ENCODE measurements at places on chromosomes 4 and X.

DNA sequence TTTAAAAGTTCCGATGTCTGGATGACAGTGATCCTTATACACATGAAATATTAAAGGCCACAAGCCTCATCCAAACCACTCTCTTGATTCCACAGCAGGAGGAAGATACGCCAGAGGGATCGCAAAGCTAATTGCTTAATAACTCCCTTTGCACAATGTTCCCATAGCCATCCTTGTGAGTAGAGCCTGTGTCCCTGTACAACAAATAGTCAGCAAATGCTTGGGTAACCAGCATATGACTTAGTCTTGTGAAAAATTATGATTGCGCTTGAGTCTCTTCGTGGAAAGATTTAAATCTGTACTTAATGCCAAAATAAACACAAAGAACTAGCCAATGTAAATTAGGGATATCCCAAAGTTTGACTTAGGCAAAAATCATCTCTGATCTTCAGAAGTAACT is 31.5 kb downstream of the SLC9A7 start:
- DNase-seq, result no peak

DNA sequence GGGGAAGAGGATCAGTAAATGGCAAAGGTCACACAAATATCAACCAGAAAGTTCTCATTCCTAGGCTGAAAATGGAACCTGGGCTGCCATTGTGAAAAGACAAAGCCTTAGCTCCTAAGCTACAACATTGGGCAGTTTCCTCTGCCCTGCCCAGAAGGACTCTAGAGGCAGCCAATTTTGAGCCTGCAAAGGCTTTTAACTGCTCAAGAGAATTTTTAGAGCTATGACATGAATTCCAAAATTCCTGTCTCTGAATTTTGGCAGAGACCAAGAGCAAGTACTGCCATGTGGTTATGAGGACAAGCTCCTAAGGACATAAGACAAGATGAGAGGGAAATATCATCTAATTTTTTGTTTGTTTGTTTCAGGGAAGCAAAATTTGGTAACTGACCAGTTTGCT is 29.6 kb upstream of the IGFBP7 start:
- no peak for DNase-seq

GRCh38 chr4:25797136-25797535 is 65.7 kb downstream of the SEL1L3 start:
- DNase-seq, result no peak

GRCh38 chr4:61824454-61824853 is 624.3 kb downstream of the ADGRL3 start:
- DNase-seq, result no peak

- no peak for DNase-seq
Measured at GRCh38 chr4:185672151-185672550, 136.8 kb upstream of the PDLIM3 start.

- DNase-seq, result no peak
Measured at GRCh38 chr4:185520119-185520518, 15.2 kb downstream of the PDLIM3 start.

DNA sequence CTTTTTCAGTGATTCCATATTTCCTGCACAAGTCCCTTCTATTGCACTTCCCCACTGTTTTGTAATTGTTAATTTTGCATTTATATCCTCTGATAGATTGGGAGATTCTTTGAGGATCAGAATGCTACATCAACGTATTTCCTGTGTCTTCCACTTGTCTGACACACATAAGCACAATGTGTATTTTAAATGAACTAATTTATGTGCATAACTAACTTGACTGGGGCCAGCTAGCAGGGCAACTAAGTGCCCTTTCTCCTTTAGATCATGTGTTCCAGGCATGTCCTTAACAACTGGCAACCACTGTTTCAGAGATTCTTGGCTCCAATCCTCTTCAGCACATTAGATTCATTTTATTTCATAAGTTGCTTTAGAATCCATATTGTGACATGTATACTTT is 15.7 kb upstream of the UCP1 start:
- DNase-seq, result no peak

DNA sequence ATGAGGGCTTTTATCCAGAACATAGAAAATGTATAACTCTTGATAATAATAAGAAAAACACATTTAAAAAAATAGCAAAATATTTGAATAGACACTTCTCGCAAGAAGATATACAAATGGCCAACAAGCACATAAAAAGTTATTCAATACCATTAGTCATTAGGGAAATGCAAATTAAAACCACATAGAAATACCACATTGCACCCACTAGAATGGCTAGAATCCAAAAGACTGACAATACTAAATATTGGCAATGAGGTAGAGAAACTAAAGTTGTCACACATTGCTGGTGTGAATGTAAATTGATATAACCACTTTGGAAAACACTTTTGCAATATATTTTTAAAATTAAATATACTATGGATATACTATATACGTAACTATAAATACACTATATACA is 754.3 kb upstream of the MAGEB2 start:
- no peak for DNase-seq

DNA sequence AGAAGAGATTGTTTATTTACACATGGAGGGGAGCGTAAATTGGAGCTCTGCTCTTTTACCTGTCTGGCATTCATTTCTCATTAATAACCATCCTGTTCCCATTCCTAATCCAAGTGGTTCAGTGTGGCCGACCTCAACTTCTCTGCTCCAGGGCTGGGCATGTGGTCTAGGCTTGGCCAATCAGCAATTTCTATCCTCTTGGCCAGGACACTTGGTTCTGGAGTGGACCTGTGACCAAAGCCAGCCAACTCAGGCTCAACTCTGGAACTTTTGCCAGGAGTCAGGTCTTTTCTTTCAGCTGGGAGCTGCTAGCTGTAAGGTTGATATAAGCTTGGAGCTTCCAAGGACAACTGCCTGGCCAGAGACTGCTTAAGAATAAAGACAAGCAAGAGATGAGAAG is 15.6 kb upstream of the RASL11B start:
- DNase-seq, result no peak

- DNase-seq, result no peak
Measured at GRCh38 chr4:84235126-84235944, 263.8 kb downstream of the NKX6-1 start.

- DNase-seq, result no peak
Measured at GRCh38 chr4:101160792-101161592, 186.3 kb downstream of the PPP3CA start.

DNA sequence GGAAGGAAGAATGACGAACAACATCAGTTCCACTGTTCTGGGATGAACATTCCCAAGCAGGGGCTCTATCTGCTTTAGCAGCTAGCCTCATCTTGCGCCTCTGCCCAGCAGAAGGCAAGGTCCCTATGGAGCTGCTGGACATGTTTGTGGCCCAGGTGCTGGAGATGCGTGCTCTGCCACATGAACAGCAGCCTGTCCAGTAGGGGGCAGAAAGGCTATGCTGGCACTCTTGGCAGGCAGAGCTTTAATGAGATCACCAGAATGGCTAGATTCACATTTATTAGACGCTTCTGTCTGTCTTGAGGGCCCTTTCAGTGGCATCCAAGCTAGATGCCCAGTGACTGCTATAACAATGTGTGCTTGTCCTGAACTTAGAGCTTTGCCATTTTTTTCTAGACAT is 1826.0 kb downstream of the STIM2 start:
- peak; percentile 0 for DNase-seq

DNA sequence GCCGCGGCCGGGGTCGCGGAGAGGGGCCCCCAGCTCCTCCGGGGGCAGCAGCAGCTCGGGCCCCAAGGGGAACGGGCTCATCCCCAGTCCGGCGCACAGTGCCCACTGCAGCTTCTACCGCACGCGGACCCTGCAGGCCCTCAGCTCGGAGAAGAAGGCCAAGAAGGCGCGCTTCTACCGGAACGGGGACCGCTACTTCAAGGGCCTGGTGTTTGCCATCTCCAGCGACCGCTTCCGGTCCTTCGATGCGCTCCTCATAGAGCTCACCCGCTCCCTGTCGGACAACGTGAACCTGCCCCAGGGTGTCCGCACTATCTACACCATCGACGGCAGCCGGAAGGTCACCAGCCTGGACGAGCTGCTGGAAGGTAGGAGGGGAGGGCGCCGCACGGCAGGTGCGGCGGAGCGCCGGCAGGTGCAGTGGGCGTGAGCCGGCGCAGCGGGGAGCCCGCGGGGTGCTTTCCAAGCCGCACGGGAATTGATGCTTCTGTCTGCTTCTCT is 886 bp downstream of the DCLK2 start:
- peak; percentile 41 for DNase-seq

DNA sequence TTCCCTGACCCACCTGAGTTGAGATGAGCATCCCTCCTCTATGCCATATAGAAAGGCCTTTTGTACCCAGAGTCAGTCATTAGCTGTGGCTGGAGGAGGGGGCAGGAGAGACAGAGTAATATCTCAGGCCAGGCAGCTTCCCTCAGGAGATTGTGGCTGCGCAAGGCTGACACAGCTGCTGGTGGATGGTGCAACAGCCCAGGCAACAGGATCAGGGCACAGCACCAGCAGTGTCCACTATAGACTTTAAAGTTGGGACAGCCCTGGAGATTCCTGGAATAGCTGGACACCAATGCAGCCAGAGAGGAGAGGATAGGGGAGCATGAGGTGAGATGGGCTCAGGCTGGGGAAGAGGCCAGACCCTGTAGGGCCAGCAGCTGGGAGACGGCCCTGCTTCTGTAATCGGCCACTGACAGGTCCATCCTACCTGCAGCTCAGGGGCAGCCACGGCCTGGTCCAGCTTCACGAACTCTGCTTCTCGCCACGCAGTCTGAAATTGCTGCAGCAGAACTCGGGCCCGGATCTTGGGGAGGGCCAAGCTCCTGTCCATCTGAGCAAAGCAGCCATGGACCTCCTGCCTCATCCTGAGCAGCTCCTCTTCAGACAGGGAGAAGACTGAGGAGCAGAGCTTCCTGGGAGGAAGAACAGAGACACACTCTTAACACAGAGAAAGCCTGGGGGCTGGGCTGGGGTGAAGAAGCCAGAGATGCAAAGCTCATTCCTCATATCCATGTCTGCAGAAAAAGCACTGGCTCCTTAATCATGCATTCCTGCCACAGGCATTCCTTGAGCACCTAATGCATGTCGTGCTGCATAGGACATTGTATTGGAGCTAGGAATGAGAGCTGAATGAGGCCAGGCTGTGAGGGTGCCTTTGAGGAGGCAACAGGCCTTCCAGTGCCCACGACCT is 90.1 kb downstream of the EVC2 start:
- DNase-seq, result no peak

GRCh38 chr4:42119886-42120285 is 32.6 kb downstream of the BEND4 start:
- no peak for DNase-seq

DNA sequence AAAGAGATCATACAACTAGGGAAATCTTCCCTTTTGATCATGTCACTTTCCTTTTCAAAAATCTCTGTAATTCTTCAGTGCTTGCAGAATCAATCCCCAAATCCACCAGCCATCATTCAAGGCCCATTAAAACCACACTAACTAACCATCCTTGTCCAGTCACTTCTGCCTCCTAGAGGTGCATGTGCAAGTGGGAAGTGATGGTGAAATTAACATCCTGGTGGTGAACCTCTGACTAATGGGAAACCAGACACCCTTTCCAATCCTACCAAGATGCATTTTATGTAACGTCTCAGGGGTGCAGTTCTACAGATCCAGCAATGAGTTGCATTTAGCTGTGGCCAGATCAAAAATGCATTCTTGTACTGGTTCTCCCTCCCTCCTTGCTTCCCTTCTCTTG is 341.8 kb downstream of the RAPGEF2 start:
- DNase-seq, result no peak

DNA sequence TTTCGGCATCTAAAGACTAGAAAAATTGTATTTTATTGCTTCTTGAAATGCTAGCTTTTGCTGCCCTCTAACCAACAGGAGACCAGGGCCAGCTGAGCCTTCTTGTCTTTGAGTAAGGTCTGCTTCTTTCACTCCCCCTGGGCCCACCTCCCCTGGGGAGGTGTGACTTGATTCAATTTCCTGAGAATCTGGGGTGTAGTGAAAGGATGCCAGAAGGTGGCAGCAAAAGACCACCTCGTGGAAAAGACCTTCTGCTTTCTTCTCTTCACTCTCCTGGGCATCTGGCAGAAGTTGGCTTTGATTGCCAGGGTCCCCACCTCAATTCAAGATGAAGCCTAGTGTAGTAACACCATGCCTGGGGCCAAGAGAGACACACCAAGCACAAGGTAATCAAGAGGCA is 96.5 kb upstream of the MAOA start:
- DNase-seq, result peak; percentile 29

DNA sequence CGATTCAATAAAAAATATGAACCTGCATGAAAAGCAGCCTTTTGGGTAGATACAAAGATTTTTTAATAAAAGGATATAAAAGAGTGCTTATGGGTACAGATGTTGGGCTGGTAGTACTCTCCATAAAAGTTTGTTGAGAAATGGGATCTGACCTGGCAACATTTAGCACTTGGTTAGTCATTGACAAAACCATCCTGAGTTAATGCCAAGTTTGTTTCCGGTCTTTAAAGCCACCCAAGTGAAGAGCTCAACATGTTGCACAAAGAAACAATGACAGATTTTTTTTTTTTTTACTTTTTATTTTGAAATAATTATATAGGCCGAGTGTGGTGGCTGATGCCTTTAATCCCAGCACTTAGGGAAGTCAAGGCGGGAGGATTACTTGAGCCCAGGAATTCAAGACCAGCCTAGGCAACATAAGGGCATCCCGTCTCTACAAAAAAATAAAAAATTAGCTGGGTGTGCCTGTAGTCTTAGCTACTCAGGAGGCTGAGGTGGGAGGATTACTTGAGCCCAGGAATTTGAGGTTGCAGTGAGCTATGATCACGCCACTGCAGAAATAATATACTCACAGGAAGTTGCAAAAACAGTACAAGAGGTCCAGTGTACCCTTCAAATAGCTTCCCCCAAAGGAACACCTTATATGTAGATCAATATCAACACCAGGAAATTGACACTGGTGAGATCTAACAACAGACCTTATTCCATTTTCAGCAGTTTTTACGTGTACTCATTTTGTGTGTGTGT is 16.6 kb downstream of the CHST7 start:
- DNase-seq, result no peak

- no peak for DNase-seq
Measured at GRCh38 chr4:155392481-155393184, 15.9 kb upstream of the MAP9 start.

- no peak for DNase-seq
Measured at GRCh38 chr4:99473131-99473530, 37.7 kb upstream of the C4orf17 start.

- no peak for DNase-seq
Measured at GRCh38 chr4:79757600-79757999, 315.4 kb downstream of the ANTXR2 start.

DNA sequence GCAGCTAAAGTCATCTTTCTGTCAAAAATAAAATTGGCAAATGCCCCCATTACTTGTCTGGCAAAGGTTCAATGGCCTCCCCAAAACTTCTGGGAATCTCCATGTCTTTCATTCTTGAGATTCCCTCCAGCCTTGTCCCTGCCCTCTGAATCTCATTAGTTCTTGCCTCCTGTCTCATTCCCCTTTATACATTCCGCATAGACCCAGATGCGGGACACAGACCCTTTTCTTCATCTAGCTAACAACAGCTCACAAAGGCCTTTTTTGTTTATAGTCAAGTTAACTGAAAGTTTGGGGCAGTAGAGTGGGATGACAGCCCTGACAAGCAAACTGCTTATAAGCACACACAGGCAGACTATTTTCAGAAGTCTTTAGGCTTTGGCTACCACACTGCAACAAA is 306.1 kb upstream of the FAM241A start:
- DNase-seq, result no peak

- DNase-seq, result no peak
Measured at GRCh38 chrX:120575379-120576114, 14.8 kb upstream of the CUL4B start.

- DNase-seq, result no peak
Measured at GRCh38 chrX:11215191-11215921, 77.9 kb upstream of the AMELX start.
